ENCODE measurements at places on chromosomes 2 and 18.

GRCh38 chr18:10743766-10744165 lies 217.9 kb downstream of the NAPG start:
- DNase-seq: no peak

DNA sequence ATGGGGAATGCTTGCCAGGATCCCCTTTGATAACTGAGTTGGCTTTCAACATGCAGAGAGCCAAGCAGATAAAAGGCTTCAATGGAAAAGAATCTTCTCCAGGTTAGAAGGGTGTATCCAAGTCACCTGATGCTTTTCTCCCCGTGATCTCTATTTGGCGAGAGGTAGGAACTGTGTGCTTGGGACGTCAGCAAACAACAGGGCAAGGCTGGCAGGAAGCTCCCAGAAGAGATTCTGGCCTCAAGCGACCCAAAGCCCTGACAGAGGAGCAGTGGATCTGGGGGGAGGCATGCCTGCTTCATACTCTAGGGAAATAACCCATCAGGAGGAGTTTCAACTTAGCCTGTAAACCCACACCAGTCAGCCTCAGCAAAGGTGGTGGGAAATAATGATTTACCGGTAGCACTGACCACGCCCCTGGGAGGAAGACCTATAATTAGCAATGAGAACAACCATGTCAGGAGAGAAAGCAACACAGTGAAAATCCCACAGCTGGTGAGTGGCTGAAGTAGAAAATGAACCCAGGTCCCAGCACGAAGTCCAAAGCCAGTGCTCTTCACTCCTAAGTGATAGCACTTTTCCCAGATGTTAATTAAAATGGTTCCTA lies 76.3 kb upstream of the SEC11C start:
- DNase-seq: no peak

DNA sequence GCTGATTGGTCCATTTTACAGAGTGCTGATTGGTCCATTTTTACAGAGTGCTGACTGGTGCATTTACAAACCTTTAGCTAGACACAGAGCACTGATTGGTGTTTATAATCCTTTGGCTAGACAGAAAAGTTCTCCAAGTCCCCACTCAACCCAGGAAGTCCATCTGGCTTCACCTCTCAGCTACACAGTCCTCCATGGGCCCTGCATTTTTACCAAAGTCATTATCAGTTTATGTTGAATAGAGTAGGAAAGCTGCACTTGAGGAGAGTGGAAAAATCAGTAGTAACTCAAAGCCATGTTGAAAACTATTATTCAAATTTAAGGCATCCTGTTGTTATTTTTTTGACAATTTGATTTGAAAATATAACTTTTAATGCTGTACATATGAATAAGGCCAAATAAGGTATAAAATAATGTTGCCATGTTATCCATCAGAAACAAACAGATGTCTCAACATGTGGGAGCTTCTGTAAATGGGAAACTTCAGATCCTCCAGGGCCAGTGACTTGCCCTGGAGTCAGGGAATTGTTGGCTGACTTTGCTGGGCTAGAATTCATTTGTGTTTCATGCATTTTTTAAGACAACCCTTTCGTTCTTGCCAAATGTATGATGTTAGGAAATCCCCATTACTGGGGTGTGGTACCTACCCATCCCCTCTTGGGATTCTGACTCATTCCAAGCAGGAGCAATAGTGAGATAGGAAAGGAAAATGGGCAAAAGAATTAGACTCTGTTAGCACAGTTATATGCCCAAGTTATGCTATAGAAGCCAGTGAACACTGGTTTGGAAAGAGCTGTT lies 37.8 kb upstream of the CCDC195 start:
- DNase-seq: no peak

DNA sequence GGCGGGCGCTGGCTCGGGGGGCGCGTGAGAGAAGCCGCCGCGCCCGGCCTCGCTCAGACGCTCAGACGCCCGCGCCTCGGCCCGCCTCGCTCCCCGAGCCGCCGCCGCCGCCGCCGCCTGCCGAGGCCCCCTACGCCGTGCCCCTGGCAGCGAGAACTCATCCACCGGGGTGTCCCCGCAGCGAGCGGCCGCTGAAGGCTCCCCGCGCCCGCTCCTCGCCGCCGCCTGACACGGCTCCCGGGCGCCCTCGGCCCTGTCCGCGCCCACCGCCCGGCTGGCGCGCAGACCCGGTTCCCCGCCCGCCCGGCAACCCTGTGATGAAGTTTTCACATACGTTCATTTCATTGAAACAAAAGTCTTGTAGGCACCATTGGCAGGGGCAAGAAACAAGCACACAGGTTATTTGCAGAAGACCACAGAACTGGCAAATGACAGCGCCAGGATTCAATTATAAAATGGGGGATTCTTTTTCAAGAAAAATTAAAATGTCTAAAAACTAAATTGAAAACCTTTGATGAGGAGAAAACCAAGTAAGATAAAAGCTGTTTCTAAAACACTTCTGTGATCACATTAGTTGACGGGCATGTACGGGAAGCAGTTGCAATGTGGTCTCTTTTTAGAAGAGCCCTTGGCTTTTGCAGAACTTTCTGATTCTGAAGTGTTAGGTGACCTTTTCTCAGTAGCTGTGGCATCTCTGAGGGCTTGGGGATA lies 50.5 kb upstream of the TUBA3D start:
- DNase-seq: peak; percentile 5

DNA sequence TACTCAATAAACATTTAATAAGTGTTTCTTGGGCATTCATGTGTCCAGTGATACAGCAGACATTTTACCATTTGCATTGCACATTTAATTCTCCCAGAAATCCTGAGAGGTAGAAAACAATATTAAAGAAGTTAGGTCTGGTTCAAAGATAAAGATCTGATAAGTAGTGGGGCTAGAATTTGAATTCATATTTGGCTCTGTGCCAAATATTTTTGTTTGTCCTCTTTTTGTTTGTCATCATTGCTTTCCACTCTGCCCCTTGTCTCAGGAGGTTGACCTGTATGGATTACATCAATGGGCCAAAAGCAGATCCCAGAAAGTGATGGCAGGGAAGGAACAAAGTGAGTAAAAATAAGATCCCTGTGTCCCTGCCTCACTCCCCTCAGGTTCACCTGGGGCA lies 441.9 kb upstream of the PKDCC start:
- no peak for DNase-seq

DNA sequence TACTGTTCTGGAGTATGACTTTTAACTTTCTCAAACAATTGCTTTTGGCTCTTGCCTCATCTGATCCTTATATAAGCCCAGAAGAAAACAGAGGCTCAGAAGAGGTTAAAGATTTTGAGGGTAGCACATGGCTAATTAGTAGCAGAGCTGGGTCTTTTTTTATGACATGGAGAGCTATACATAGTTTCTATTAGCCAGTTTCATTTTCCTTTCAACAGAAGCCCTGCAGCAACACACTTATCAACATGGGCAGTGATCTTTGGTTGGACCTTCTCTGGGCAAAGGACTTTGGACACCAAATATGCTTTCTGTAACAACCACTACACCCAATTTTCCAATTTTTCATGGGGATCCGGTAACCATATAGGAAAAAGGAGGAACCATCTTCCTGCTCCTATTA lies 64.9 kb downstream of the NCKAP5 start:
- DNase-seq: no peak
